A549 treated with Mapracorat at 1 μM for 4 hours (cell line): ENCODE measurements at places on chromosomes 6 and 20. TPM values are rescaled to one million over a fixed set of nuclear protein-coding genes. Genes with fewer than 3 reads are reported as not detected.

MCUR1 gene
- 11.0 to 15.4 TPM (median 15.0 TPM) in 5 replicates for total RNA-seq

ENPP5 gene
- not detected in 5 replicates for total RNA-seq

PAX1 gene
- total RNA-seq, result 0.06 TPM in 1 of 5 replicates, not detected in the others

LY6G6C gene
- 0.21 to 0.24 TPM (median 0.23 TPM) in 3 of 5 replicates, not detected in the others for total RNA-seq

GNL1 gene
- total RNA-seq, result 28.7 to 34.3 TPM (median 33.2 TPM) in 5 replicates

SLC17A3 gene
- total RNA-seq, result 0.82 to 1.1 TPM (median 0.93 TPM) in 5 replicates

FERMT1 gene
- total RNA-seq, result 14.7 to 16.1 TPM (median 15.7 TPM) in 5 replicates

EGFL8 gene
- 0.82 to 2.3 TPM (median 1.5 TPM) in 5 replicates for total RNA-seq

RNF144B gene
- total RNA-seq, result 0.16 to 0.81 TPM (median 0.41 TPM) in 5 replicates

RNASET2 gene
- 14.4 to 19.0 TPM (median 16.9 TPM) in 5 replicates for total RNA-seq

PROCR gene
- total RNA-seq, result 104 to 149 TPM (median 141 TPM) in 5 replicates

FOXQ1 gene
- 3.5 to 5.5 TPM (median 5.2 TPM) in 5 replicates for total RNA-seq

PPP1R3G gene
- 1.5 to 2.4 TPM (median 2.0 TPM) in 5 replicates for total RNA-seq

ITCH gene
- 22.2 to 36.4 TPM (median 32.2 TPM) in 5 replicates for total RNA-seq

MEP1A gene
- total RNA-seq, result not detected in 5 replicates

C6orf141 gene
- total RNA-seq, result 9.7 to 13.3 TPM (median 11.2 TPM) in 5 replicates

ZNF311 gene
- total RNA-seq, result 0.10 to 0.29 TPM (median 0.18 TPM) in 5 replicates

BPIFB1 gene
- 0.10 to 0.17 TPM in 2 of 5 replicates, not detected in the others for total RNA-seq
